Kidney (tissue), 22 donors: ENCODE measurements at places on chromosomes 4 and X. TPM values are rescaled to one million over a fixed set of nuclear protein-coding genes. Genes with fewer than 3 reads are reported as not detected.

The C4orf46 gene
- total RNA-seq = 3.9 TPM

DNA sequence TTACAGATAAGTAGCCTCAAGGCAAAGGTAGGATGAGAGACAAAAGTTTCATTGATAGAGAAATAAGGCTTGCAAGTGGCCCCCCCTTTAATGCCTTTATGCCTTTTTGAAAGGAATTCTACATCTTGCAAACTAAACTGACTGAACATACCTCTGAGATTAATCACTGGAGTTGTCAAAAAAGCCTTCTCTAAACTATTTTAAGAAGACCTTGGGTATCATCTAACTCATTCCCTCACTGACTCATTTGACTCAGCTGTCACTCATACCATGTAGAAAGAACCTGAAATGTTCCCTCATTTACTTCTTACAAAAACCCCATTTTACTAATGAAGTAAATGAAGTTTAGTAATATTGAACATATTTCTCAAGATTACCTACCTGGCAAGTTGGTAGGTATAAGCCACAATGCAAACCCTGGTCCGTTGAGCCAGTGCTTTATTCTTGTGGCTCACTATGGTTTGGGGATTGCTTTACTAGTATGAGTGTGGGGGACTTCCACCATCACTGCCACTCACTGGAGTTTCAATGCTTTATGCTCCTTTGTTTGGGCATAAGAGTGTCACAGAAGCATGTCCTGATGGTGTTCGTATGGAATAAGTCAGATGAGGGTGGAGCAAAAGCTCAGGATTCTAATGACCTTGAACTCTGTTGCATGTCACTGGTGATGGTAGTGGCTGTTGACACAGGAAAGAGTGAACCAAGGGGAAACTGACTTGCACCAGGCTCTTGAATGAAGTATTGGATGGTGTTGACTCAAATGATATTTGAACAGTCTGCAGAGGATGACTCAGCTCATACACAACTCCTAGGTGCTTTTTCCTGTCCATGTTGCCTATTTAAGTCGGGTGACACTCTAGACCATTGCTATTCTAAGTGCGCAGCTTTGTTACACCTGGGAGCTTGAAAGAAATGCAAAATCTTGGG is 305.5 kb upstream of the EMCN start:
- no peak for DNase-seq

GRCh38 chrX:49171752-49172279 is at the start of gene PLP2:
Gene PLP2, plus strand, starts transcription at chrX:49171898. Its CDS starts 103 bp downstream, at chrX:49172001.
- DNase-seq = peak; percentile 86

GRCh38 chrX:13293700-13294099 is 26.2 kb downstream of the ATXN3L start:
- no peak for DNase-seq

GRCh38 chrX:5084279-5084678 is 1144.4 kb downstream of the NLGN4X start:
- DNase-seq = peak; percentile 2

GRCh38 chr4:4461850-4462249 is 74.9 kb downstream of the NSG1 start:
- no peak for DNase-seq

DNA sequence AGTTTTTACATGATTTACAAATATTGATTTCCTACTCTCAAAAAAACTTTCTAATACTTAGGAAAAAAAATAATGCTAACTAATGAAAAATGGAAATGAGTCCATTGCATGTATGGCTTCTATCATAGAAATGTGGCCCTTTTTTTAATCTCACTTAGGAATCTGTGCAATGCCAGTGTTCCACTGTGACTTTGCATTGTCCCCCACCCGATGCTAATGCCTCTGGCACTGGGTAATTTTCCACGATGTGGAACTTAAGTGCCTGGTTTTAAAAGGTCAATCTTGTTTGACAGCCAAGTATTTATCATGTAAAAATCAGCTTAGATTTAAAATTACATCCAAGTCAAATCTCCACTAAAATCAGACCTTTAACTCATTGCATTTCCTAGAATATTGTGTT is 53.1 kb downstream of the SPATA4 start:
- DNase-seq = no peak
